HS-27A (cell line): ENCODE measurements at places on chromosomes 12 and 14.

GRCh38 chr12:24760162-24760561, 188.7 kb downstream of the BCAT1 start:
- DNase-seq: no peak

DNA sequence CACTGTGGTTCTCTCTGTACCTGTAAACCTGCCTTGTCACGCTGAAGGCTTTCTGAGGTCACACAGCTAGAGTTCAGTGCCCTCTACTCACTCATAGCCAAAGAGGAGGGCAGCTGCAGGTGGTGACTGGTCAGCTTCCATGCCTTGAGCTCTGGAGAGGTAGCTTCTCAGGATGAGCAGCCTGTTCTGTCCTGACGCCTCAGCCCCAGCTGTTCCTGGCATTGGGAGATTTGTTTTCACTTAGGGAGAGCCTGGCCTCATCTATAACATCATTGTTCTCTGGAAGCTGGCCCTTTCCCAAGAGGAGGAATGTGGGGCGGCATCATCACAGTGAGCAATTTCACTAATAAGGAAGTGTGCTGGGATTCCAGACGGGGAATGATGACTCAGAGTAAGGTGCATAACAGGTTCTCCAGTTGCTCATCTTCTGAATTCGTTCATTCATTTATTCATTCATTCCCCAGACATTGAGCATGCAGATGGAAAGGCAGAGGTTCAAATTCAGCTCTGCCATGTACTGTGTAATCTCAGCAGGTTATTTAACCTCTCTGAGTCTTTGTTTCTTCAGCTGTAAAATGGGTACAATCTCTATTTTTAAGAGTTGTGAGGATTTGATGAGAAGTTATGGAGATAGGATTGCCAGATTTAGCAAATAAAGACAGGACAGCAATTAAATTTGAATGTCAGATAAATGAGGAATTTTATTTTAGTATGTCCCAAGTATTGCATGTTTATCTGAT, 255.8 kb upstream of the CRY1 start:
- DNase-seq: no peak

DNA sequence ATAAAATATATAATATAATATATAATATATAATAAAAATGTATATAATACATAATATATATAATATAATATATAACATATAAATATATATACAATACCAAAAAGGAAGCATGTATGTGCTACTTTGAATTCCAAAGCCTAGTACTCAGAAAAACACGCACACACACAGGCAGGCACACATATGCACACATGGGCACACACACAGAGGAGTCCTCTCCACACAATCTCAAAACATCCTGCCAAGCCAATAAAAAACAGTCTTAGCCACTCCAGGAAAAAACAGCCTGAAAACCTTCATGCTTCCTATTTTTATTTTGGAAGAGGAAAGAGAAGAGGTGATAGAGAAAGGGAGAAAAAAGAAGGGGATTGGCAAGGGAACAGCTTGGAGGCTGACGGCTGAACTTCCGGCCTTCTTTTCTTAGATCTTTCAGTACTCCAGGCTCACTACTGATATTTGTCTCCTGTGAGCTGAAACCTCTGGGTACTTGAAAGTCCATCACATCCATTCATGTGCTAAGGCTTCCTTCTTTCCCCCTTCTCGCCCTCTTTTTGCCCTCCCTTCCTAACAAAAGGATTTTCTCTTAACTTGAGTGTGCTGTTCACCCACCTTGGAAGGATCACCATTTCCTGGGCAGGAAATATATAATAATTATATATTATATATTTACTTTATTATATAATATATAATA, 394.2 kb downstream of the NUAK1 start:
- no peak for DNase-seq

- DNase-seq: no peak
Observed at GRCh38 chr12:114167431-114167830, 201.3 kb upstream of the RBM19 start.

DNA sequence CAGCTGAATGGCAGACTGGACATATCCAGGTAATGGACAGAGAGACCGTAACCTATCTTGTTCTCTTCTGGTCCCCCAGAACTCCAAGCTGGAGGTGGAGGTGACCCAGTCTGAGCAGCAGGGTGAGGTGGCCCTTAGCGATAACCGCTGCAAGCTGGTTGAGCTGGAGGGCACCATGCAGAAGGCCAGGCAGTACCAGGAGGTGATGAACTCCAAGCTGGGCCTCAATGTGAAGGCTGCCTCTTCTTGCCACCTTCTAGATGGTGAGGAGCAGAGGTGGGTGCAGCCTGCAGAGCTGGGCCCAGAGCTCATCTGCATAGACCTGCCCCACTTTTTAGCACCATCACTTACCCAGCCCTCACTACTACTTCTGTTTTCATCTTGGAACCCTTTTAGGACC, 7.2 kb upstream of the KRT86 start:
- no peak for DNase-seq

- no peak for DNase-seq
Observed at GRCh38 chr14:81452341-81453133, 52.4 kb upstream of the STON2 start.

DNA sequence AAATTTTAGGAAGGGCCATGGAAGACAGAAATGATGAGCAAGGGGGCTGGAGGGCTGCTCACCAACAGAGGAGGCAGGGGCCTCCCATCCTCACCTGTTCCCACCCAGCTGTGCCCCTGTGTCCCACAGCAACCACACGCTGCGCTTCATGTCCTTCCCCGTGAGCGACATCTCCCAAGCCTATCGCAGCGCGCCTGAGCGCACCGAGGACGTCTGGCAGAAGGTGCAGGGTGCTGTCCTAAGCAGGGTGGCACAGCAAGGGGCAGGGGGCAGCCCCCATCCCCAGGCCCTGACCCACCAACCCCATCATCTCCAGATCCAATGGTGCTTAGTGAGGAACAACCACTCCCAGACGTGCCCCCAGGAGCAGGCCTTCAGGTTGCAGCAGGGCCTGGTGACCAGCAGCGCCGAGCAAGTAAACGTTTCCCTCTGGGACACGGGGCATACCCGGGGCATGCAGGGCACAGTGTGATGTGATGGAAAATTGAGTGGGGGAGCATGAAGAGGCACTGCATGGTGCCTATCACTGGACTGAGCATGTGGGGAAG, 8.1 kb downstream of the CARMIL3 start:
- DNase-seq: no peak

DNA sequence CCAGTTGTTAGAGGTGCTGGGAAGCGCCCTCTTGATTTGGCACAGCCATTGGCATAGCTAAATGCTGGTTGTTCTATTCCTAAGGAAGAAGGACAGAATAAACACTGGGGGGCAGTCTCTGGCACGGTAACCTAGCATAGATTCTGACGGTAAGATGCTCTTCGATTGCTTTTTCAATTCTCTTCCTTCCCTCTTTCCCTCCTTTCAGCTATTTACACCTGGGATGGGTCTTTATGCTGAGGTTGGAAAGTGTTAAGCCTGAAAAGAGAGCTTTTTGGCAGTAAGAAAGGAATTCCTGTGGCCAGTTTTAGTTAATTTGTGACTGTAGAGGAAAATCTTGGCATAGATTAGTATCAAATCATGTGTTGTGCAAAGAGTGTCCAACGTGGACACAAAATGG, 162.8 kb downstream of the SNAPC1 start:
- DNase-seq: no peak

- no peak for DNase-seq
Observed at GRCh38 chr12:50057896-50058670, 687 bp downstream of the ASIC1 start.
